IgD-negative memory B cell (primary cell): ENCODE measurements at places on chromosomes 12 and 14. TPM values are rescaled to one million over a fixed set of nuclear protein-coding genes. Genes with fewer than 3 reads are reported as not detected.

Gene PMCH
- not detected for polyA plus RNA-seq

Gene HELB
- polyA plus RNA-seq: 6.9 TPM

Gene CLEC4C
- 1.3 TPM for polyA plus RNA-seq

Gene GARIN6
- not detected for polyA plus RNA-seq

Gene CACNA2D4
- polyA plus RNA-seq: 2.0 TPM

Gene CEBPE
- not detected for polyA plus RNA-seq

Gene AMDHD1
- 2.7 TPM for polyA plus RNA-seq

Gene IQSEC3
- not detected for polyA plus RNA-seq

Gene LIN7A
- not detected for polyA plus RNA-seq

Gene SCNN1A
- polyA plus RNA-seq: not detected

Gene IL26
- not detected for polyA plus RNA-seq

Gene MON2
- 13.8 TPM for polyA plus RNA-seq

Gene FAM186B
- polyA plus RNA-seq: 0.16 TPM

Gene EMP1
- not detected for polyA plus RNA-seq

Gene ABHD12B
- polyA plus RNA-seq: not detected

Gene DAO
- polyA plus RNA-seq: not detected

Gene KRT78
- polyA plus RNA-seq: not detected

Gene CIROP
- polyA plus RNA-seq: not detected

Gene FOXN4
- not detected for polyA plus RNA-seq

Gene SCN8A
- 0.85 TPM for polyA plus RNA-seq

Gene PPP2R5C
- 106 TPM for polyA plus RNA-seq

Gene TFCP2
- 10.3 TPM for polyA plus RNA-seq

Gene KCNH3
- polyA plus RNA-seq: 0.15 TPM

Gene RPS26
- 1,297 TPM for polyA plus RNA-seq

Gene OR2AP1
- polyA plus RNA-seq: not detected

Gene MYBPC1
- polyA plus RNA-seq: not detected

Gene LAG3
- polyA plus RNA-seq: 0.88 TPM

Gene KRT71
- polyA plus RNA-seq: not detected

Gene COA8
- polyA plus RNA-seq: 67.9 TPM

Gene AQP6
- not detected for polyA plus RNA-seq

Gene EID3
- polyA plus RNA-seq: 4.9 TPM

Gene KERA
- not detected for polyA plus RNA-seq

Gene KRT74
- not detected for polyA plus RNA-seq

Gene PDE6H
- not detected for polyA plus RNA-seq

Gene INSM2
- polyA plus RNA-seq: not detected

Gene CLEC7A
- polyA plus RNA-seq: 1.9 TPM

Gene AQP5
- not detected for polyA plus RNA-seq

Gene BATF
- polyA plus RNA-seq: 21.9 TPM

Gene EIF2B2
- polyA plus RNA-seq: 29.2 TPM

Gene TMEM52B
- polyA plus RNA-seq: not detected

Gene RHEBL1
- 3.2 TPM for polyA plus RNA-seq

Gene COX8C
- not detected for polyA plus RNA-seq

Gene MUCL1
- polyA plus RNA-seq: not detected

Gene AICDA
- 2.1 TPM for polyA plus RNA-seq

Gene DLGAP5
- polyA plus RNA-seq: not detected

Gene SPTB
- polyA plus RNA-seq: 0.06 TPM
